ENCODE measurements at places on chromosomes 5 and 9. TPM values are rescaled to one million over a fixed set of nuclear protein-coding genes. Genes with fewer than 3 reads are reported as not detected.
A peak's percentile ranks its signal among the peaks of the same experiment; 100 is the strongest.

The ATP10B gene
- 0.09 TPM for total RNA-seq

DNA sequence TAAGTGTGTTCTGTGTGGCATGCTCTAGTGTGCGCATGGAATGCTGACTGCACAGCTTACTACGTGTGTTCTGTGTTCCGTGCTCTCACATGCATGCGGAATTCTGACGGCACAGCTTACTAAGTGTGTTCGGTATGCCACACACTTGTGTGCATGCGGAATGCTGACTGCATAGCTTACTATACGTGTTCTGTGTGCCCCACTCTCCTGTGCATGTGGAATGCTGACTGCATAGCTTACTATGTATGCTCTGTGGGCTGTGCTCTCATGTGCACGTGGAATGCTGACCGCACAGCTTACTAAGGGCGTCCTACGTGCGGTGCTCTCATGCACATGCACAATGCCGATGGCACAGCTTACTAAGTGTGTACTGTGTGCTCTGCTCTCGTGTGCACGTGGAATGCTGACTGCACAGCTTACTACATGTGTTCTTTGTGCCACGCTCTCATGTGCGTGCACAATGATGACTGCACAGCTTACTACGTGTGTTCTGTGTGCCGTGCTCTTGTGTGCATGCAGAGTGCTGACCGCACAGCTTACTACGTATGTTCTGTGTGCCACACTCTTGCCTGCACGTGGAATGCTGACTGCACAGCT, 548.9 kb downstream of the IRX1 start:
- H3K27ac ChIP-seq, result no peak overlapping the region
- no peak for DNase-seq
- H3K27me3 ChIP-seq, result no peaks in the 10 kb centered on the region
- no peaks in the 10 kb centered on the region for H3K4me1 ChIP-seq

- H3K27me3 ChIP-seq, result no peaks in the 10 kb centered on the region
- H3K4me3 ChIP-seq, result peak overlapping the region; percentile 74
Observed at GRCh38 chr5:181222630-181223057, 437 bp upstream of the TRIM41 start.

GRCh38 chr5:21452449-21452848, 1400.7 kb downstream of the CDH12 start:
- H3K36me3 ChIP-seq, result no peaks in the 10 kb centered on the region
- H3K4me1 ChIP-seq, result no peaks in the 10 kb centered on the region
- DNase-seq, result no peak
- no peaks in the 10 kb centered on the region for H3K27me3 ChIP-seq
- no peak overlapping the region for H3K27ac ChIP-seq

DNA sequence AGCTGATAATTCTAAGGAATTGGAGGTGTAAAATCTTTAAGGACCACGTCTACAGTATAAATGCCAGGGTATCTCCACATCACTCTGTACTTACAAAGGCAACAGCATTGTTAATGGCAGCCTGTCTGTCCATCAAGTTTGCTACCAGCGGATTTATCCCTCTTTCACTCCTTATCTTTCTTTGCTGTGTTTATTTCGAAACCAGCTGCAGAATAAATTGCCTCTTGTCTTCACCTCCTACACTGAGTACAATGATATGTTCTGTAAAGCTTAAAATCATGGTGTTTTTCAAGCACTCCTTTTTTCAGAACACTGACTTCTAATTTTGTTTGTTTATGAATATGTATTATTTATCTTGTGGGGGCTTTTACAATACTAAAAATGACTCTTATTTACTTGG, 1088.1 kb downstream of the NR2F1-AS1 start:
- H3K4me3 ChIP-seq, result no peak overlapping the region
- no peaks in the 10 kb centered on the region for H3K4me1 ChIP-seq
- no peak for DNase-seq
- H3K36me3 ChIP-seq, result no peaks in the 10 kb centered on the region
- H3K27me3 ChIP-seq, result no peaks in the 10 kb centered on the region
- no peak overlapping the region for H3K27ac ChIP-seq

DNA sequence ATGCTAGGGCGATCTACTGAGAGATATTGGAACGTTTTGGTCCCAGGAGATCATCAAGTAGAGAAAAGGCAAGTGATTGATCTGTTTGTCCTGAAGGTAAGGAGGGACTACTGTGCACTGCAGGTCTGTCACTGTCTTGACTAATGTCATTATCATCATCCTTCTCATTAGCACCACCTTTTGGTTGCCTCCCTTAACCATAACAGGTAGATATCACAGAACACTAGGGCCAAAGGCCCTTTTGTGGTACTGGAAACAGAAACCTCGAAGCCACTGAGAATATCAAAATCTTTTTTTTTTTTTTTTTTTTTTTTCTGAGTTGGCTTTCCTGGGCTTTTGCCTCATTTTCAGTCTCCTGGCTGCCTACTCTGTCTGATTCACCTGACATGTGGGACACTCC, 134.0 kb downstream of the KCTD16 start:
- no peaks in the 10 kb centered on the region for H3K36me3 ChIP-seq
- H3K4me1 ChIP-seq, result no peaks in the 10 kb centered on the region
- no peak overlapping the region for H3K27ac ChIP-seq
- H3K27me3 ChIP-seq, result no peaks in the 10 kb centered on the region

GRCh38 chr5:171714851-171715250, 70.8 kb upstream of the SMIM23 start:
- DNase-seq, result no peak
- H3K27ac ChIP-seq, result no peak overlapping the region
- H3K27me3 ChIP-seq, result no peaks in the 10 kb centered on the region
- H3K4me3 ChIP-seq, result no peak overlapping the region

DNA sequence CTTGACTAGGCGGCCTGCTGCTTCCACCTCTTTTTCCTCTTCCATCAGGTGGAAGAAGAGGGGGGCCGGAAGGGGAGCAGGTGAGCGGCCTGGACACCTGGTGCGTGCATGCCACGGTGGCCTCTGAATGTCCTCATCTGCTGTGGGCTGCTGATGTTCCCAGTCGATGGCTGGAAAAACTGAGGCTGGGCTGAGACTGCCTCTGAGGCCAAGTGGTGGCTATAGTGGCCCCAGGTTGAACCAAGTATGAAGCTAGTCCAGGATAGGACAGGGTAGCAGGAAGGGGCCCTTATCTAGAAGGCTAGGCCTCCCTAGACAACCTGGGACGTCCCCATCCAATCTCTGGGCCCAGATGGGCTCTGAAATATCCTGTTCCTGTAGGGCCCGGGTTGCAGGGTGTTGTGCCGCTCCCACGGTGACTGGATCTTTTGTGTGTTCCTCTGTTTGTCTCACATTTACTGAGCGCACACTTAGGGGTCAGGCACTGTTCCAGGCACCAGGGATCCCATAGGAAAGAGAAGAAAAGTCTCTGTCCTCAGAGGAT, 753 bp upstream of the NR5A1 start:
- DNase-seq, result no peak
- H3K27ac ChIP-seq, result no peak overlapping the region
- H3K4me1 ChIP-seq, result peaks cover 15% of the 10 kb centered on the region
- H3K27me3 ChIP-seq, result peaks cover 26% of the 10 kb centered on the region
- H3K36me3 ChIP-seq, result no peaks in the 10 kb centered on the region

GRCh38 chr5:15073453-15073852, 201.9 kb upstream of the ANKH start:
- no peak overlapping the region for H3K27ac ChIP-seq
- no peaks in the 10 kb centered on the region for H3K27me3 ChIP-seq
- no peaks in the 10 kb centered on the region for H3K4me1 ChIP-seq
- no peak overlapping the region for H3K4me3 ChIP-seq
- DNase-seq, result no peak
- H3K36me3 ChIP-seq, result no peaks in the 10 kb centered on the region

The SHC3 gene
- total RNA-seq, result 19.2 TPM

The AGXT2 gene
- not detected for total RNA-seq

GRCh38 chr5:88776692-88777091, 106.3 kb downstream of the MEF2C start:
- H3K27me3 ChIP-seq, result no peaks in the 10 kb centered on the region
- no peak overlapping the region for H3K27ac ChIP-seq
- no peak for DNase-seq
- no peak overlapping the region for H3K4me3 ChIP-seq

GRCh38 chr9:127399736-127400269, 2.8 kb downstream of the SLC2A8 start:
- H3K4me1 ChIP-seq, result peaks cover 23% of the 10 kb centered on the region
- no peak for DNase-seq
- no peak overlapping the region for H3K27ac ChIP-seq
- peaks cover 33% of the 10 kb centered on the region for H3K36me3 ChIP-seq

The PPP3R2 gene
- total RNA-seq, result not detected

The DMGDH gene
- 0.90 TPM for total RNA-seq

The IFNA2 gene
- total RNA-seq, result not detected

GRCh38 chr9:135196474-135196873, 109.0 kb downstream of the OLFM1 start:
- H3K27ac ChIP-seq, result no peak overlapping the region
- no peaks in the 10 kb centered on the region for H3K36me3 ChIP-seq
- H3K27me3 ChIP-seq, result no peaks in the 10 kb centered on the region
- no peak overlapping the region for H3K4me3 ChIP-seq

The ABLIM3 gene
- total RNA-seq, result 35.3 TPM

Data from left lung (tissue), 14 donors.